GM04503 (cell line): ENCODE measurements at places on chromosomes 4 and X.

DNA sequence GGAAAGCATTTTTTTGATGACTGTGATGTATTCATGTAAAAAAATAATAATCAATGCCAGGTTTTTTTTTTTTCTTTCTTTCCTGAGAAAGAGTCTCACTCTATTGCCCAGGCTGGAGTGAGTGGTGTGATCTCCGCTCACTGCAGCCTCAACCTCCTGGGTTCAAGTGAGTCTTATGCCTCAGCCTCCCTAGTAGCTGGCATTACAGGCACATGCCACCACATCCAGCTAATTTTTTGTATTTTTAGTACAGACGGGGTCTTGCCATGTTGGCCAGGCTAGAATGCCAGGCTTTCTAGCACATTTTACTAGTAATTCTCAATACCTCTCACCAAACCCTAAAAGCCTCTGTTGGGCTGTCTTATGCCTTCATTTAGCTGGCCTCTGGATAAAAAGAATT, 25.7 kb downstream of the GPM6B start:
- no peak for DNase-seq

DNA sequence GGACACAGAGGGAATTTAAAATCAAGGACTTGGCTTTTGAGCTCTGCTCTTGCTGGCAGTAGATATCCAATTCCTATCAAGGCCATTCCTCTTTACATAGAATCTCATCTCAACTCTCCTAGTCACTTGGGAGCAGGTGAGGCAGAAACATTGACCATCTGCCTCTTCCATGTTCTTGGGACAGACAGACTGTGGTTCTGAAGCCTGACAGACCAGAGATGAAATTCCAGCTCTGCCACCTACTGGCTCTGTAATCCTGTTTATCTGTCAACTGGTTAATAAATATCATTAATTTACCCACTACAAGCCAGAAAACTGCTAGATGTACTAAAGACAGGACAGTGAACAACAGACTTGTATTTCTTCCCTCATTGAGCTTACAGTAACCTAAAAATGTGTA, 300.8 kb downstream of the ADGRL3 start:
- DNase-seq: no peak

GRCh38 chr4:139524062-139524631, 31.9 kb downstream of the SETD7 start:
- no peak for DNase-seq

GRCh38 chrX:41473936-41474725, 27.0 kb downstream of the NYX start:
- DNase-seq: no peak

DNA sequence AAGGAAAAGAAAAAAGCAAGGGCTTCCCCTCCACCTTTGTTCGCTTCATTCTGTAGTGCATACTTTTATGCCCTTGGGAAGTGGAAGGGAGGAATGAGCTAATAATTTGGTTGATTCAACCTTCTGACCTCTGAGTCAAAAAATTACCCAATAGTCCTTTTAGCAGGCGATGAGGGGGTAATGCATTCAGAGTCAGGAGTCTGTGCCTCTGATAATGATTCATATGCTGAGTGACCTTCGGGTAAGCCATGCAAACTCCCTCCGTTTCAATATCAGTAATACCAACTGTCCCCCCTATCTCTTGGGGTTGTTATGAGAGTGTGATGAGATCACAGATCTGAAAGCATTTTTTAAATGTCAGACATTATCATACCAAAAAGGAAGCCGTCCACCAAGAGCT, 41.6 kb upstream of the ACSL4 start:
- DNase-seq: peak; percentile 56

- no peak for DNase-seq
Observed at GRCh38 chr4:139126898-139127297, 50.1 kb downstream of the ELF2 start.

DNA sequence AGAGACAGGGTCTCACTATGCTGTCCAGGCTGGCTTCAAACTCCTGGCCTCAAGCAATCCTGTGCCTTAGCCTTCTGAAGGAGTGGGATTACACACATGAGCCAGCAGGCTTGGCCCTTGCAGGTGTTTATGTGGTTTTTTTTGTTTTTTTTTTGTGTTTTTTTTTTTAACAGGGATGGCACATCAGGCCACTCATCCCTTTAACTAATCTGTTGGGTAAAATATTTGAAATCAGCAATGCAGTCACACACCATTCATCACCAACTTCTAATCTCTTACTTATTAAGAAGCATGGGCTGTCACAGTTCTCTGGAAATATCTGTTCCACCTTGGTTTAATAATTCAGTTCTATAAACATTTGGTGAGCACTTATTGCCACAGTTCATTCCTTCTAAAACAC, 12.3 kb downstream of the CCDC160 start:
- DNase-seq: no peak

- no peak for DNase-seq
Observed at GRCh38 chr4:26937567-26937966, 76.9 kb downstream of the STIM2 start.

DNA sequence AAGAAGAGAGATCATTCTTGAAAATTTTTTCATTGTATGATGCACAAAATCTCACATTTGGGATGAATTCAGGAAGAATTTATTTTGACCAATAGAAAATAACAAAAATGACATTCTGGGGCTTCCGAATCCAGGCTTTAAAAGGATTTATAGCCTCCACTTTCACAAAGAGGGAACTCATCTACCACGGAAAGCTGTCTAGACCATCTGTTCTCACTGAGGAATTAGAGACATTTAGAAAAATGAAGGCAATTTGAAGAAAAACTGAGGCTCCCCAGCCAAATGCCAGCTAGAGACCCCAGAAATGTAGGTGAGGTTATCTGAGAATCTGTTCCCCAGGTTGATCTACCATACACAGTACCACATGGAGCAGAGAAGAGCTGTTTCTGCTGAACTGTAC, 464.3 kb downstream of the TMA16 start:
- DNase-seq: no peak

GRCh38 chrX:133191739-133192039, 26.5 kb downstream of the TFDP3 start:
- DNase-seq: no peak
